ENCODE measurements at places on chromosomes 12 and 14.

GRCh38 chr12:44812062-44812461, 64.1 kb downstream of the NELL2 start:
- DNase-seq = no peak

- DNase-seq = no peak
These were observed 55.6 kb downstream of the LGMN start for GRCh38 chr14:92692822-92693226.

GRCh38 chr12:112353393-112353792, 28.8 kb downstream of the HECTD4 start:
- no peak for DNase-seq

GRCh38 chr14:50524731-50525515, 7.4 kb downstream of the MAP4K5 start:
- no peak for DNase-seq

- DNase-seq = no peak
These were observed 97.8 kb downstream of the PCNX1 start for GRCh38 chr14:71005076-71005475.

- DNase-seq = no peak
These were observed 667.3 kb downstream of the SLC16A7 start for GRCh38 chr12:60263161-60263560.

GRCh38 chr14:37580146-37580545, 14.9 kb downstream of the FOXA1 start:
- no peak for DNase-seq

- no peak for DNase-seq
These were observed 1.5 kb downstream of the BATF start for GRCh38 chr14:75523771-75524171.

DNA sequence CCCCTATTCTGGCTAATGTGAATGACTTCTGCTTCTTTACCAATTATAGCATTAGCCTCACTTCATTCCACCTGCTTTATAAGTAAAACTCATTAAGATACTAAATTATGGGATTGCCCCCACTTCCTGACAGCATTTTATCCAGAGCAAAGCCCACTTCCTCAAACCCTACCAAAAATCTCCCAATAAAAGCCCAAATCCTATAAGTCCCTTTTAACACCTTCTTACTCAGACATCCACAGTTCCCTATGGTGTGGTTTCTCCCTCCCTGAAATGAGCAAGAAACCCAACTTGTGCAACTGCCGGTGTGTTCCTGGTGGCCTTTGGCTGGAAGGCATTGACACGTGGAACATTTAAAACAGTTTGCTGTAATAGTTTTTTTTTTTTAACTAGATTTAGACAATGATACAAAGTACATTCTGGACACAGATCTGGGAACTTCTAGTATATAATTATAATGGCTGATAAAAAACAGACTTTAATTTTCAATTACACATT, 53.1 kb downstream of the BRMS1L start:
- DNase-seq = no peak

DNA sequence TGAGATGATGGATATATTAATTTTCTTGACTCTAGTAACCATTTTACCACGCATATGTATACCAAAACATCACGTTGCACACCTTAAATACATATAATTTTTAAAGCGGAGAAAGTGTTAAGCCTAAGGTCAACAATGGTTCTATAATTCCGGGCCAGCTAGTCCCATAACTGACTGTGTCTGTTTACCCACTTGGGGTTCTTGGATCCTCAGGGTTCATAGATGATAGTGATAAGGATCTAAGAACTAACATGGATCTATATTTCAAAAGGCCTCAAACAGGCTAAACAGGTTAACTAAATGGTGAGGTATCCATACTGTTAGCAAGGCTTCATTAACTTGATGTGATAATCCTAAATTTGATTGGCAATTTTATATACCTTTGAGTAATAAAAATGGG, 9.8 kb downstream of the SLC38A1 start:
- no peak for DNase-seq

DNA sequence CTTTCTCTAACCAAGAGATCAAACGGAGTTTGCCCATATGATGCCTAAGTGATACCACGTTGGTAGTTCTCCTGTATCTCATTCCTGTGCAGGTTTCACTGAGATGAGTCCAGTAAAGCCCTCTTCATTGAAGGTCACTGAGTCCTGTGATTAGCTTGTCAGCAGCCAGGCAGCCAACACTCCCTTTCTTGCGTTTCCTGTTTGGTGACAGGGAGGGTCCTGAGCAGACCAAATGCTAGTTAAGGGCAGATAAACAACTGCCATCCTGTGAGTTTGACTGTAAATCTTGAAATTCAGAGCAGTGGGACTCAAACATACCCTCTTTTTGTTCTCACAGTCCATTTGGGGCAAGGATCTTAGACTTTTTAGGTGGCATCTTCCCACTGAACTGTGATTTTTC, 39.4 kb downstream of the ZNF641 start:
- DNase-seq = no peak

- DNase-seq = no peak
These were observed 8.9 kb downstream of the MYO1H start for GRCh38 chr12:109356577-109356976.

- no peak for DNase-seq
These were observed 444.6 kb upstream of the CCDC196 start for GRCh38 chr14:66041582-66041981.

DNA sequence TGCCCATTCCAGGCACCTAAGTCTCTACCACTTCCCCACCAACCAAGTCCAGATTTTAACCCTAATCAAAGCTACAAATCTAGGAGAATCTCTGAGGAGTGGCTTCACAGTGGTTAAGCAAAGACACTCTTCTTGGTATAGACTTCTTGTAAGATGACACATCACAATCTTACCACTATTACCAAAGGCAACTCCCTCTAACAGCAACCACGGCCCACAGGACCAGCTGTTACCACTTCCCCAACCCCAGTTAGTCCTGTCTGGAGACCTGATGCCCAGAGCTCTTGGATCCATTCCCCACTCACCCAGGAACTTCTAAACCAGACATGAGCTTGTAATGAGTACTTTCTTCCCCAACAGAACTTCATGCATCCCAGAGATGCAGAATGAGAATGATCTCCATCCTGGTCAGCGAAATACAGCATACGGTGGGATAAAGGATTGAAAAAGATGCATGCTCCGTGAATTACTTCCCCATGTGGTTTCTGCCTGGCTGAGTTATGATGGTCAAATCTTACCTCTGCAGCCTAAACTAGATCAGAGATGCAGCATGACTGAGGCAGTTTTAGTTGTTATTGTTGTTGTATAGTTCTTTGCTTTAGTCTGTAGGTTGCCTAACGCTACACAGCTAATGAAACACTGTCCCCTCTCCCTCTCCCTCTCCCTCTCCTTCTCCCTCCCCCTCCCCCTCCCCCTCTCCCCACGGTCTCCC, 87.7 kb upstream of the FOXN3 start:
- DNase-seq = no peak

DNA sequence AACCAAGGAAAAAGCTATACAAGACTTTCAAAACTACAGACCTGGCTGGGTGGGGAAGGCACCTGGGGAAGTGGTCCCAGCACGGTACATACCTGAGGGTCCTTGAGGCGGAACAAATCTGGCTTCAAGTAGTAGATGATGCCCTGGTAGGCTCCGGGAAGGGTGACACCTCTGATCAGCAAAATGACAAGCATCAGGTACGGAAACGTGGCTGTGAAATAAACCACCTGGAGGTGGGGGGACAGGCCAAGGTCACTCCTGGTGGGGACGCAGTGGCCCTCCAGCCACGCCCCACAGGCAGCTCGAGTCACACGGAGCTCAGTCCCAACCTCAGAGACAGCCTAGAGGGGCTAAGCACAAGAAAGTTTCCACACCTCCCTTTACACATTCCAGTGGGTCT, 15.3 kb downstream of the SLC6A12 start:
- DNase-seq = no peak

- no peak for DNase-seq
These were observed 57.3 kb upstream of the SYNE2 start for GRCh38 chr14:63795532-63795931.

DNA sequence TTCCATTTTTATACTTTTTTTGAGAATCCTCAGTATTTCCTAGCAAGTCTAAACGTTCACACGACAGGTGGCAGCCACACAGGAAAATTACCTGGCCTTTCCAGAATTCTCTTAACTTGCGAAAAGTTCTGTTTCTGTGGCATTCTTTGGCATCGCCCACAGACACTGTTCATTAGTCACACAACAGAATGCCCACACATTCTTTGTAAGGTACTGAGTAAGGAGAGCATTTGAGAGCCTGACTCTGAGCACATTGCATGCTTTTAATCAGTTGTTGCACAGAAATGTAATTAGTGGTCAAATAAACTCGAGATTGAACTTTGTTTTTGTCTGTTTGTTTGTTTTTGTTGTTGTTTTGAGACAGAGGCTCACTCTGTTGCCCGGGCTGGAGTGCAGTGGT, 52.4 kb downstream of the LMNTD1 start:
- DNase-seq = no peak
